ENCODE measurements at places on chromosomes 7 and 10.

DNA sequence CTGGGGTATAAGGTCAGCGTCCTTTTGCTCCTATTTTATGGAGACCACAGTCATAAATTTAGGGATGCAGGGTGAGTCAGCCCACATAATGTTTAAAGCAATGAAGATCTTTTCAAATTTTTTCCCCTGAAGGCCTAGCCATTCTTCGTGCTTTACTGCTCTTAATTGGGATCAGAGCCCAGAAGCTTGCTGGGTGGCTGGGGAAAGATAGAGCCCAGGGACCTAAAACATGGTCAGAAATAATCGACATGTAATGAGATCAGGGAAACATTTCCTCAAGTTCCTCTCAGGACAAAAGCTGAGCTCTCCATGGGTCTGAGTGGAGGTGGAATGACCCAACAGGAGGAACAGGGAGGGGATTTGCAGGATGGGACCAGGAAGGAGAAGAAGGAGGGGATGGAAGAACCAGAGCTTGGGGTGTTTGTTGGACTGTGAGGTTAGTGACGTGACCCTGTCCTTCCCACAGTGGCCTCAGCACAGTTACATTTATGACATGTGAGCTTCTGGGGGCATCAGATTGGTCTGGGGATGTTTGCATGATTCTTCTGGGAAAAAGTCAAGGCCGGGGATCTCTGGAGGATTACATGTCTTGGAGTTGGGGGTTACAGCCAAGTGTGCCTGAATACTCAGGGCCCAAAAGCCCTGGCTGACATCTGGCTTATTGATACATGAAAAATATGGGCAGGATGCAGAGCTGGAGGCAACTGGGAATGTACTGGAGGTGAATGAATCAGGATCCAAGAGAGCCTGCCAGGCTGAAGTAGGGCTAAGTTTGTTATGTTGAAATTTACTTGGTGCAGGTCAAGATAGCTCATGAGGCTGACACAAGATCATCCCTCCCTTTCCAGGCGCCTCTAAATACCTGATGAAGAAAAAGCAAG lies 477.9 kb downstream of the RPS24 start:
- peak; percentile 11 for DNase-seq

DNA sequence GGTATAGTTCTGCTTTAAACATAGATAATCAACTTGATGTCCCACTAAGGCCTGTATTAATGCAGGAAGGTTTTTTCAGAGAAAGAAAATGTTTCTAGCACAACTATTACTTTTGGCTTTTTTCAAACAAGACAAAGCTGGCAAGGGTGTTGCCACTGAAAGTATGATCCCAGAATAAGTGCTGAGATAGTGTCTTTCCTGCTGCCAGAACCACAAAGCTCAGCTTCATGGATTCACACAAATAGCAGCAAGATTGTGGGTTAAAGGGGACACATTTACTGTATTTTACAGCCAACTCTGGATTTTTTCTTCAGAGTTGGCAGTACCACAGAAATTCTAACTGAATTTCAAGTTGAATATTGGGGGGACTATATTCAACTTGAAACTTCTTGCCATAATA lies 4.3 kb downstream of the NCOA4 start:
- DNase-seq = peak; percentile 44

DNA sequence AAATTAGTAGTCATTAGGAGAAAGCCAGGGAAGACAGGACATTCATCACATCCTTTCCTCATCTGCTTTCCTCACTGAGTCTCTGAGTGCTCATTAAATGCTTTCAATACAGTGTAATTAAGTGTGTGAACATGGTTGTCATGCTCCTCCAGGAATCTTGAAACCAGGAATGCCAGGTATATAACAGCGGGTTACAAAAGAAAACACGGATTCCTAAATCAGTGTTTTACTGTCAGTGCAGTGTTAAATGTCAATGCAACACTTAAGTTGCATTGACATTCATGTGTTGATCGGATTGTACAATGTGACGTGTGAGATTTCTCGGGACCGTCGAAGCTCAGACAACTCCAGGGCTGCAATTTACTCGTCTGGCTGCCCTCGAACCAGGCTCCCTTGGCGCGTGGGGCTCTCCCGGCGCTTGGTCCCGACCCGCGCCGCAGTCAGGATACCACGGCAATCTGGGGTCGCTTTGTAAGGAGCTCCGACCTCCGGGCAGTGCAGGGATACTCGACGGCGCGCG lies 455 bp upstream of the SPAG6 start:
- DNase-seq = no peak

- DNase-seq = no peak
These were observed 89.7 kb upstream of the RET start for GRCh38 chr10:42987121-42987541.

- no peak for DNase-seq
These were observed 17.1 kb downstream of the ADCY1 start for GRCh38 chr7:45591101-45591906.

DNA sequence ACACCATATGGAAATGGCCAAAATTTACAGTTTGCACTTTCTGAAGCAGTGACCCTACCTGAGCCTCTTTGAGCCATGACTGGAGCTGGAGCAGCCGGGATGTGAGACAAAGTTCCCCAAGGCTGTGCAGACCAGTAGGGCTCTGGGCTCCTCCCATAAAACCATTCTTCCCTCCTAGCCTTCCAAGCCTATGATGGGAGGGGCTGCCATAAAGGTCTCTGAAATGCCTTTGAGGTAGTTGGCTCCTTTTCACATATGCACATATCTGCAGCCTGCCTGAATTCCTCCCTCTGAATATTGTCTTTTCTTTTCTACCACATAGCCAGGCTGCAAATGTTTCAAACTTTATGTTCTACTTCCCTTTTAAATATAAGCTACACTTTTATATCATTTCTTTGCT lies 516.6 kb upstream of the POM121L12 start:
- no peak for DNase-seq
